Brain (organoid and tissue), 16 donors: ENCODE measurements at places on chromosomes 13 and 19. TPM values are rescaled to one million over a fixed set of nuclear protein-coding genes. Genes with fewer than 3 reads are reported as not detected.

Gene LGI4
- polyA plus RNA-seq, result 29.2 TPM

Gene MYBPC2
- not detected for polyA plus RNA-seq

Gene PCDH17
- polyA plus RNA-seq, result 2.2 TPM

Gene GDF15
- 5.2 TPM for polyA plus RNA-seq

Gene COX7A1
- polyA plus RNA-seq, result 26.6 TPM

Gene MAB21L1
- polyA plus RNA-seq, result 0.20 TPM

Gene FXYD1
- 164 TPM for polyA plus RNA-seq

Gene OR7C1
- polyA plus RNA-seq, result 0.42 TPM

Gene C5AR2
- polyA plus RNA-seq, result 0.12 TPM

Gene URAD
- polyA plus RNA-seq, result not detected

Gene LYPD5
- 8.1 TPM for polyA plus RNA-seq
